ENCODE measurements at places on chromosomes 3 and 15.

GRCh38 chr3:64318001-64318400 is 92.7 kb upstream of the PRICKLE2 start:
- DNase-seq, result no peak

DNA sequence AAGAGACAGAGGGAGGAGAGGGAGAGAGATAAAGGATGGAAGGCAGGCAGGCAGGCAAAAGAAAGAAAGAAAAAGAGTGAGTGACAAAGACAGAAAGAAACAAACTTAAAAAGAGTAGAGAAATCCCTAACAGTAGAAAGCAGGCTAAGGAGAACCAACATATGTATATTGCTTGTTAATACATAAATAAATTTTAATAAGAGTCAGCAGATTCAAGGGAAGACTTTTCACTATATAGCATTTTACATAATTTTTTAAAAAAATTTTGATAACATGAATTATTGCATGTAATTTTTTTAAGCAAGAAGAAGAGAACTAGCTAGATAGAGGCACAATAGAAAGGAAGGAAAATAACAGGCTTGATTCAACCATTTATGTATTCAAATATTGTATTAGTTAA is 291.6 kb downstream of the KCNH8 start:
- DNase-seq, result no peak

DNA sequence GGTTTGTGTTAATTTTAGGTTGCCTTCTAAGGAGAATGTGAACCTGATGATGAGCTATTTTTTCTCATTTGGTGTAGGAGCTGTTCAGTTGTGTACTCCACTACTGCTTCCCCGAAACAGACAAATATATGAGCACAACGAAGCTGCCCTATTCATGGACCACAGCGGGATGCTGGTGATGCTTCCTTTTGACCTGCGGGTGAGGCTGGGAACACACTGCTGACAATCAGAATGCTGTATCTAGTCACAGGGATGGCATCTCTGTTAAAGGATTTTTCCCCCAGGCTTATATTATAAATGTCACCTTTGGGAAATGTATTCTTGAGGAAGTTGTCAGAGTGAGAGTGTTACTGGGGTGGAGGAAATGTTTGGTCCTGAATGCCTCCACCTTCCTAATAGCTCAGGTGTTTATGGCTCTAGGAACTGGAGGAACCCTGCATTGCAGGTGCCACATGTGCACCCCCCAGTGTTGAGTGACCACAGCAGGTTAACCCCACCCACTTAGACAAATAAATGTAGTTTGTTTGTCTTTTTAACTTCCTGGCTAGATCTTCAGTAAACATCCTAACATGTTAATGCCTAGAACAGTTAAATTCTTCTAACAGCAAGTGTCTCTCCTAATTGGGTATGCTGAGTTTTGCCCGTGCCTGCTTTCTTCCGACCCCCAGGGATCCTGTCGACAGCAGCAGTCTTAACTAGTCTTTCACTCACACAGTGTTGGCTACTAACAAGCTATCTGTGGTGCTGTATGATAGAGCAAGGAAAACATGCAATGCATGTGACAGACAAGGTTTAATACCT is 35.7 kb downstream of the SRP14 start:
- no peak for DNase-seq

DNA sequence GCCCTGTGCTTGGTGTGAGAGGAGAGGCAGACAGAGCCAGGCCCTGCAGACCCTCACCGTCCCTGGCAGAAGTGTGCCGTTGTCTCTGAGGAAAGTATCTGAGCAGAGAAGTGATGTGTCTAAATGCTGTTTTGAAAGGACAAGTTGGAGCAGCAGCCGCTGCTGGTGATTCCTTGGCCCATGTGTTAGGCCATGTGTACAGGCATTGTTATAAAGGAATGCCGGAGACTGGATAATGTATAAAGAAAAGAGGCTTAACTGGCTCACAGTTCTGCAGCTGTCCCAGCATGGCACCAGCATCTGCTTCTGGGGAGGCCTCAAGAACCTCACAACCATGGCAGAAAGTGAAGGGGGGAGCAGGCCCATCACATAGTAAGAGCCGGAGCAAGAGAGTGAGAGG is 334.6 kb upstream of the ATP10A start:
- DNase-seq, result no peak

DNA sequence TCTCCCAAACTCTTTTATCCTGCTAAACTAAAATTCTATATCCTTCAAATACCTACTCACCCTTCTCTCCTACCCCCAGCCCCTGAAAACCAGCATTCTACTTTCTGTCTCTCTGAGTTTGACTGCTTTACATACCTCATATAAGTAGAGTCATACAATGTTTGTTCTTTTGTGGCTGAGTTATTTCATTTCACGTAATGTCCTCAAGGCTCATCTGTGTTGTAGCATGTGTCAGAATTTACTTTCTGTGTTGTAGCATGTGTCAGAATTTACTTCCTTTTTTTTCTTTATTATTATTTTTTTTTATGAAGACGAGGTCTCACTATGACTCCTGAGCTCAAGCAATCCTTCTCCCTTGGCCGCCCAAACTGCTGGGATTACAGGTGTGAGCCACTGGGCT is 20.1 kb downstream of the IFT122 start:
- DNase-seq, result no peak

DNA sequence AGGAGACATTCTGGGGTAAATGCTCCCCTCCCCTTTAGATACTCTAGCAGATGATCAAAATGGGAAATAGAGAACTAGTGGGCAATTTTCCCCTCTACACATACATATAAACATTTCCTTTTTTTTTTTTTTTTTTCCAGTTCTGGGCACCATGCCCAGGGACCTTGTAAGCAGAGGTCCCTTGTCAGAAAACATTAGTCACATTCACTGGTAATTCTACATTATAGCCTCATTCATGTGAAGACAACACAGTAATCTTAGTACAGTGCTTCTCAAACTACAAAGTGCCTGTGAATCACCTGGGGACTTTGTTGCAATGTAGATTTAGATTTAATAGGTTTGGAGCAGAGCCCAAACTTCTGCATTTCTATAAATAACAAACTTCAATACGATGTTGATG is 60.1 kb upstream of the ACTC1 start:
- DNase-seq, result no peak

- peak; percentile 98 for DNase-seq
Observed at GRCh38 chr3:48716982-48717746, at the start of gene IP6K2. Gene IP6K2, minus strand, starts transcription at chr3:48717221. Its CDS starts 21,930 bp downstream, at chr3:48695291.

DNA sequence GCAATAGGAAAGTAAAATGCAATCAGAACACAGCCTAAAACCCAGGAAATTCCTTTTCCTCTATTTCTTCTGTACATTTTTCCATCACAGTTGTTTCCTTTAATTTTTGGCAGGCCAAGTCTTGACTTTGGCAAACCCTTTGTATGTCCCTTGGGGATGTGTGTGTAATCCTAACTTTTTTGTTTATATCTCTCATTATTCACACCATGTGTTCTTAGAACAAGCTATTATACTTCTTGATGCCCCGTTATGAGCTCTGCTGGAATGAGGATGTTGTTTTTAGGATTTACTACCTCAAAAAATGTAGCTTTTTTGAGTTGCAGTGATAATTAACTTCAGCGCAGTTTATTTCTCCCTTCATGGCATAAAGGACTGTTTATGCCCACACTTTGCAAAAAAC is 123.4 kb downstream of the ABI3BP start:
- DNase-seq, result no peak

DNA sequence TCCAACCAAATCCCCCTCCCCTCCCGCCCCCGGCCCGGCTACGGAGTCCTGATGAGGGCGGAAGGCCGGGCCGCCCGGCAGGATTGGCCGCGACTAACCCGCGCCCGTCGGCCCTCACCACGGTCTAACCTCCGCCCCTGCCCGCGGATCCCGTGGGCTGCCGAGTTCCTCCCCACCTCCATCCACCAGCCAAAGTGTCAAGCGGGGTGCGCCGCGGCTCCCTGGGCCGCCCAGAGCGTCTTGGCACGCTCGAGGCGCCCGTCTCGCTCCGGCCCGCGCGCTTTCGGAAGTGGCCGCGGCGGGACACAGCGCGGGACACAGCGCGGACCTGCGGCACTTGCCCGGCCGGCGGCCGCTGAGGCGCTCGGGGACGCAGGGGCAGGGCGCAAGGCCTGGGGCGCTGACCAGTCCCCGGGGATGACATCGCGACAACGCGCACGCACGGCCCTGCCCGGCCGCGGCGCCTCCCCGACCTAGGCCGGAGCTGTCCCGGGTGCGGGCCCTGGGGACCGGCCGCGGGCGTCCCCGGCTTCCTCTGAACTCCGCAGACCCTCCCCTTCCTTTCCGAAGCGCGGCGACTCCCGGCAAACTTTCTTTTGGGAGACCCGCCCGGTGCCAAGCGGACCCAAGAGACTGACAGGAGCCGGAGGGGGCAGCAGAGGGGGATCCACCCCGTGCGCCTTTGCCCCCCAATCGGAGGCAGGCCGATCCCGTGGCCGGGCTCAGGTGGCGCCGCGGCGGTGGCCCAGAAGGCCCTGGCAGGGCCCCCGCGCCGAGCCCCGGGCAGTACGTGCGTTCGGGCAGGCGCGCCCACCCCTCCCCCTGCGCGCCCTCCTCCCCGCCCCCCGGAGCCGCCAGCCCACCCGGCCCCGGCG is 112.8 kb upstream of the ICE2 start:
- DNase-seq, result peak; percentile 56

GRCh38 chr3:6743067-6743720 is 117.7 kb upstream of the GRM7 start:
- DNase-seq, result no peak

GRCh38 chr3:48885753-48886152 is 12.9 kb downstream of the SLC25A20 start:
- no peak for DNase-seq

GRCh38 chr15:80614711-80615360 is 80.3 kb upstream of the ABHD17C start:
- no peak for DNase-seq

DNA sequence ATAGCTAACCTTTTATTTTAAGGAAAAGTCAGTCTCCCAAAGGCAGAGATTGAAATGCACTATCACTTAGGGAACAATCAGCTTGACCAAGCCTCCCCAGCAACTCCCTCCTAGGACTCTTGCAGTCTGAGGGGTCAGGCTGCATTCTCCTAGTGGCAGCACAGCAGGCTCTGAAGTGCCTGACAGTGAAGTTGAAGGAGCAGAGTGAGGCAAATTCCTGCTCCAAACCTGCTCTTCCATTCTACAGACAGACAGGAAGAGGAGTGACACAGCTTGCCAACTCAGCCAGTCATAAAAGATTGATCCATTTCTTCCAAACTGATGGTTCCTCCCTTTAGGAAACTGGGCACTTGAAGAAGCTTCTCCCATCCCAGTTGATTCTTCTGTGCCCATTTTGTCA is 43.9 kb upstream of the SMAD3 start:
- DNase-seq, result no peak

DNA sequence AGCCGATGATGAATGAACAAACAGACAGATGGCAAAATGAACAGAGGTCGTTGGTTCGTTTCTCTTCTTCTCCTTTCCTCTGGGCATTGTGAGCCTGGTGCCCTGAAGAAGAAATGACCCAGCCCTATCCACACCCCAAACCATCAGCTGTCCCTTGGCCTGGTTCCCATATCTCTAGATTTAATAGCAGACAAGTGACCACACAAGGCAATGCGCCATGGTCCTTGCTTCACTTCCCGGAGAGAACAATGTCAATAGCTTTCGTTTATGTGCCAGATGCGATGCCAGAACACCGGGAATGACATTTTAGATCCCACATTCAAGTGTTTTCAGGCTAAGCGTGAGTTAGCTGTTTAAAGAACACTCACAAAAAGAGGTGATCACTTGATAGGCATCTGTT is 17.7 kb downstream of the POC1A start:
- DNase-seq, result no peak

DNA sequence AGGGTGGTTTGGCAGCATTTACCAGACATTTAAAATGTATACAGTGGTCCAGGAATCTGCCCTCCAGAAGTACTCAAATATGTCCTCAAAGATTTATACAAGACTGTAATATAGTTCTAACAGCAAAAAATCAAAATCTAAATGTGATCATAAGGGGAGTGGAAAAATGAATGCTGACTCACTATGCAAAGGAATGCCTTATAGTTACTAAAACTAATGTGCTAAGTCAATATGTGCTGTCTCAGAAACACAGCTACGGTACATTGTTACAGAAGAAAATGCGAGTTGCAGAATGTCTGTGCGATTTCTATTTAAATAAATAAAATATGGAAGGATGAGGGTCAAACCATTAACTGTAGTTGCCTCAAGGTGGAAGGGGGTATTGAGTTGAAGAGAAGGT is 230.1 kb upstream of the UBE2E1 start:
- no peak for DNase-seq

GRCh38 chr15:60535265-60535664 is 56.3 kb upstream of the ICE2 start:
- DNase-seq, result no peak

DNA sequence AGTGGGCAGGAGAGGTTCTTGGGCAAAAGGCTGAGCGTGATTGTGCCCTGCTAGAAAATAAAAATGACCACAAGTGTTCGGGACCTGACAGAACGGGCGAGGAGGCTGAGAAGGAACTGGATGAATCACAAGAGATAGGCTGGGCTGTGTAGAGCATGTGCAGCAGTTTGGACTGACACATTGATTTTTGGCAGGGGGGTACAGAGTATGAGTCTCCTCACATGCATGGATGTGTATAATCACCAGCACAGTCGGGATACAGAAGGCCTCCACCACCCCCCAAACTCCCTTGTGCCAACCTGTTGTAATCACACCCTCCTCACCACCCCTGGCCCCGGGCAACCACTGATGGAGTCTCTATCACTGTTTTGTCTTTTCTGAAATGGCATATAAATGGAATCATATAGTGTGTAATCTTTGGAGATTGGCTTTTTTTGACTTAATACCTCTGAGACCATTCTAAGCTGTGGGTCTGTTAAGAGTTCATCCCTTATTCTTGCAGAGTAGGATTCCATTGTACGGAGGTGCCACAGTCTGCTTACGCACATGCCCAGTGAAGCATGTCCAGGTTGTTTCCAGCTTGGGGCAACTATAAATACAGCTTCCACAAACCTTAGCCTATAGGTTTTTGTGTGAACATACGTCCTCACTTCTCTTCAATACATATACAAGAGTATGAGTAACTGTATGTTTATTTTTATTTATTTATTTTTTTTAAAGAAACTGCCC is 438.8 kb downstream of the FOXP1 start:
- no peak for DNase-seq

- no peak for DNase-seq
Observed at GRCh38 chr15:91824256-91824655, 29.3 kb upstream of the SLCO3A1 start.

- DNase-seq, result no peak
Observed at GRCh38 chr3:188191460-188191859, 37.5 kb downstream of the LPP start.

All from activated T-cell treated with anti-CD3 and anti-CD28 coated beads, Interleukin-2, amount 50 U/mL, for 1 hour (primary cell).